ENCODE measurements at places on chromosomes 5 and 9.
A peak's percentile ranks its signal among the peaks of the same experiment; 100 is the strongest.

- no peak overlapping the region for H3K4me3 ChIP-seq
- H3K27ac ChIP-seq: no peak overlapping the region
- peaks cover 5% of the 10 kb centered on the region for H3K4me1 ChIP-seq
- H3K27me3 ChIP-seq: peaks cover 45% of the 10 kb centered on the region
- no peaks in the 10 kb centered on the region for H3K36me3 ChIP-seq
These were observed 66.7 kb downstream of the MRPL36 start for GRCh38 chr5:1732945-1733344.

DNA sequence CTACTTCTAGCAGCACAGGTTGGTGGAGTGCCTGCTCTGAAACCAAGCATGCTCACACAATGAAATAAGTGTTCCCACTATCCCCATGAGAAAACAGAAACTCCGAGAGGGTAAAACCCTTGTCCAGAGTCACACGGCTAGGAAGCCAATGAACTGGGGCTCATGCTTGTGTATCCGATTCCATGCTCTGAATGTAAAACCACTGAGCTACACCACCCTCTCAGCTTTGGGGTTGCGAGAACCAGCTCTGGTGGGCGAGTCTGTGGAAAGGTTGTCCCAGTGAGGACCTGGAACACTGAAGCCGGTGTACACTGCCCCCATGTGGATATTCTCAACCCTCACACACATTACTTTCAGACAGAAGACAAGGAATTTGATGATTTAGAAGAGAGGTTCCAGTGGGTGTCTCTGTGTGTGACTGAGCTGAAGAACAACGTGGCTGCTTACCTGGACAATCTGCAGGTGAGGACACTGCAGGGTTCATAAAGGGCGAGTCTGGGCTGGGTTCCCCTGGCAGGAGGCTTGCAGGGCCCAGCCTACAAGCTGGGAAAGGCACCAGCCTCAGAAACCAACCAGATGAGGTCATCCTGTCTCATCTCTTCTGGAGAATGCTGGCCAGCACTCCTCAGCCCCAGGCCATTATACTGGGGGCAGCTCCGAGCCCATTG, 37.4 kb downstream of the ARHGEF37 start:
- no peaks in the 10 kb centered on the region for H3K27me3 ChIP-seq
- DNase-seq: peak; percentile 57
- peaks cover 34% of the 10 kb centered on the region for H3K4me1 ChIP-seq

DNA sequence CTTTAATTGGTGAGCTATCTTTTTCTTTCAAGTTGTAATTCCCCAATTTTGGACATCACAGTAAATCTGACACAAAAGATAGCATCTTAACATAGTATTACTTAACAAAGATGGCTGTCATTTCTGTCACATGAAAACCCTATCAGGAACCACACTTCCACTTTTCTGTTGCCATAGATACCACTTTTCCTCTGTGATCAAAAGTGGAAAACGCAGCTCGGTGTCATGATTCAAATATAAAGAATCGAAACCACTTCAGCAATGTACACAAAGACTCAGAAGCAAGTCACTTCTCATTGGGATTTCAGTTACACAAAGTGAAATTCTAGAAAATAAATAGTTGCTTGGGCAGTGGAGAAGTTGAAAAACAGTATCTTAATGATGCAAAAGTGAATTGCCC, 524.9 kb upstream of the ITGA1 start:
- no peaks in the 10 kb centered on the region for H3K36me3 ChIP-seq
- peaks cover 4% of the 10 kb centered on the region for H3K4me1 ChIP-seq
- H3K4me3 ChIP-seq: no peak overlapping the region
- peak; percentile 73 for DNase-seq

- no peaks in the 10 kb centered on the region for H3K4me1 ChIP-seq
- no peaks in the 10 kb centered on the region for H3K36me3 ChIP-seq
- no peaks in the 10 kb centered on the region for H3K27me3 ChIP-seq
- no peak overlapping the region for H3K4me3 ChIP-seq
- no peak for DNase-seq
These were observed 51.0 kb downstream of the SH3PXD2B start for GRCh38 chr5:172403189-172403796.

- H3K27ac ChIP-seq: no peak overlapping the region
- H3K4me3 ChIP-seq: no peak overlapping the region
- H3K4me1 ChIP-seq: no peaks in the 10 kb centered on the region
- DNase-seq: no peak
- H3K27me3 ChIP-seq: no peaks in the 10 kb centered on the region
- no peaks in the 10 kb centered on the region for H3K36me3 ChIP-seq
These were observed 175.7 kb downstream of the SAXO1 start for GRCh38 chr9:18857334-18857733.

DNA sequence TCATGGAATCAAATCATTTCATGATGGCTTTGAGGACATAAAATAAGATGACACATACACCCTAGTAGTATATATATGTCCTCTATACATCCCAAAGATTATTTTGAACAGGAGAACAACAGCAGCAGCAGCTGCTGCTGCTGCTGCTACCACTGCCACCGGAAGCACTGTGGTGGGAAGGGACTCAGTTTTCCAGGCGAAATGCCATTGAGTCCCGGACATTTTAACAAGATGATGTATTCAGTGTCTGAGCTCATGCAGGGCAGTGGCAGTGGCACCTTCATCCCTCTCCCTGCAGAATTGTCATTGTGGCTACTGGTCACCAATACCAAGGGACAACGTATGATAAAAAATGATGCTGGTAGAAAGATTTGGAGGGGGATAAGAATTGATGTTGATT, 151.3 kb downstream of the CHSY3 start:
- H3K4me1 ChIP-seq: no peaks in the 10 kb centered on the region
- H3K36me3 ChIP-seq: no peaks in the 10 kb centered on the region
- DNase-seq: no peak
- no peak overlapping the region for H3K27ac ChIP-seq
- no peak overlapping the region for H3K4me3 ChIP-seq

DNA sequence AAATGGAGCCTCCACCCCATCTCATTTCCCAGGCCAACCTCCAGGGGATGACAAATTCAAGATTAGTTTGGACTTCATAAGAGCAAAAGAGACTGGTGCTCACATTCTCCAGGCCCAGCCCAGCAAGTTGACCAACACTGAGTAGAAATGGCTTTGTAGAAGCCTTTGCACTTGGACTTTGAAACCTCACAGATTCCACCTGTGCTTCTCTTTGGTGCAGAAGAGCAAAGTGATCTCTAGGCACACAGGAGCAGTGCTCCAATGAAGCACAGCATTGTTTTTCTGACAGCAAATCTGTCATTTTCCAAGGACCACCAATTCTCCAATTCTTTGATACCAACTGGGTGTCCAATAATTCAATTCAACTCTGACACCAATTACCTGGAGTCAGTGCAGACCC, 17.1 kb upstream of the RNF145 start:
- no peaks in the 10 kb centered on the region for H3K36me3 ChIP-seq
- H3K27ac ChIP-seq: no peak overlapping the region
- no peaks in the 10 kb centered on the region for H3K4me1 ChIP-seq
- no peaks in the 10 kb centered on the region for H3K27me3 ChIP-seq
- H3K4me3 ChIP-seq: no peak overlapping the region

DNA sequence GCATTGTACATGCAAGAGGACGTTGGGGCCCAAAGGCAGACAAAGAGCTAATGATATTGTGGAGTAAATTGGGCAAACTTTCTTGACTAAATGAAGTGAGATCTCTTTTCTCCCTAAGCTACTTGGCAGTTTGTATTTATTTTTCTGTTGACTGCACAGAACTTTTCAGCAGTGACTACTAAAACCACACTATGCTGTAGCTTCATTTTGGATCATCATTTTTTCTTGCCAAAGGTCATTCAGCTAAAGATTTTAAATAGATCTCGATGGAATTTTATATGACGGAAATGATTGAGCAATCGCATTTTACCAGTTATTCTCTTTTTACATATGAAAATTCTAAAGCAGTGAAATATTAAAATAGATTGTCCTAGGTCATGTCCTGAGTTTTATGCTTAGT, 286.1 kb upstream of the ACTBL2 start:
- H3K4me3 ChIP-seq: no peak overlapping the region
- H3K27ac ChIP-seq: no peak overlapping the region
- DNase-seq: no peak

DNA sequence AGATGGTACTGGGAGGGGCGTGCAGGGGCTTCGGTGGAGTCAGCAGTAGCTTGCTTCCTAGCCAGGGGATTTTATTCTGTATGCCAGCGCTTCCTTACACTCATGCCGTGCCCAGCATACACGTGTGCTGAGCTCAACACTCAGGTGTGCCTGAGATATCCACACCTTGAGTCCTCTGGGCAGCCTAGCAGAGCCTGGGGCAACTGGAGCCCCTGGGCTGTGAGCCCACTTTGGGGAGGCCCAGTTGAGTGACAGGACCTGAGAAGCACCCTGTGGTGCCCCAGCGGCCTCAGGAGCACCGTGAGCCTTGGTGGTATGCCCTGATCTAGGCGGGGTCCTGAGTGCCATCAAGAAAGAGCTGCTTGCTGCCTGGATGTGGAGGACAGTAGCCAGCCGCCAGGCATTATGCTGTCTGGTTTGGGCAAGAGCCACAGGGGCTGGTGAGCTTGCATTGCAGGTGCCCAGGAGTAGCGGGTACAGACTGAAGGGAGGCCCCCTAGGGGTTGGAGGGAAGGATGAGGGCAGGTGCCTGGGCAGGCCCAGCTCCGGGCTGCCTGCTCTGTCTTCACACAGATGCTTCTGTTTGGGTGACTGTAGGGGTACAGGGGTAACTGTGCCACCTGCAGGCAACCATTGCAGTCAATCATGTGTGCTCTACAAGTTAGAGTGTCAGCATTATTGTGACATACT, 42.9 kb downstream of the BNIP1 start:
- no peak overlapping the region for H3K27ac ChIP-seq
- no peak overlapping the region for H3K4me3 ChIP-seq
- no peaks in the 10 kb centered on the region for H3K4me1 ChIP-seq

- no peaks in the 10 kb centered on the region for H3K36me3 ChIP-seq
- H3K27ac ChIP-seq: no peak overlapping the region
- H3K27me3 ChIP-seq: no peaks in the 10 kb centered on the region
- no peaks in the 10 kb centered on the region for H3K4me1 ChIP-seq
- DNase-seq: no peak
These were observed 80.8 kb downstream of the LMNB1 start for GRCh38 chr5:126857472-126858410.

GRCh38 chr9:109478051-109478563, 20.0 kb downstream of the PTPN3 start:
- peaks cover 14% of the 10 kb centered on the region for H3K4me1 ChIP-seq
- H3K27me3 ChIP-seq: no peaks in the 10 kb centered on the region
- no peak overlapping the region for H3K4me3 ChIP-seq
- no peak overlapping the region for H3K27ac ChIP-seq
- no peak for DNase-seq

DNA sequence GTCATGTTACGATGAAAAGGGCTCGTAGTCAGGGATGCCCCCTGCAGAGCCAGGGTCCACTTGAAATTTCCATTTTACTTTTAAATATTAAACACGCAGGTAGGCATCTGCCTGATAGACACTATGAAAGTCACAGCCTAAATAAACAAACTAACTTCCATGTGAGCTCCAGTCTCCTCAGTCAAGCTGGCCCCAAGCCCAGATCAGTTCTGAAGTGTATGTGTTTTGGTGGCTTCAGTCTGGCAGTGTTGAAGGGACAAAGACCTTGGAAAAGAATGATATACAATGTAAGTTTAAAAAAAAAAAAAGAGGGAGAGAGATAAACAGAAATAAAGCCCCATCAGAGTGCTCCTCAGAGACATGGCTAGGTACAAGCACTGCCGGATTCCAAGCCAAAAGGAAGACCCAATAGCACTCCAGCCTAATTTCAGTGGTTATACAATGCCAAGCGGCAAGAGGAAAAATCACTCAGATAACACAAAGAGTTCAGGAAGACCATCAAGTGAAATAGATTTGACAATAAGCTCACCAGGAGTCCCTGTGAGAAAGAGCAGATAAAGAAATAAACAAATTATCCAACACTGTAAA, 181.0 kb downstream of the BNC2 start:
- H3K27me3 ChIP-seq: no peaks in the 10 kb centered on the region
- no peaks in the 10 kb centered on the region for H3K4me1 ChIP-seq
- no peak overlapping the region for H3K27ac ChIP-seq
- no peak for DNase-seq

- H3K27me3 ChIP-seq: no peaks in the 10 kb centered on the region
- no peak overlapping the region for H3K27ac ChIP-seq
- no peak overlapping the region for H3K4me3 ChIP-seq
- no peak for DNase-seq
- H3K36me3 ChIP-seq: no peaks in the 10 kb centered on the region
These were observed 49.8 kb downstream of the SGCD start for GRCh38 chr5:156376751-156377150.

DNA sequence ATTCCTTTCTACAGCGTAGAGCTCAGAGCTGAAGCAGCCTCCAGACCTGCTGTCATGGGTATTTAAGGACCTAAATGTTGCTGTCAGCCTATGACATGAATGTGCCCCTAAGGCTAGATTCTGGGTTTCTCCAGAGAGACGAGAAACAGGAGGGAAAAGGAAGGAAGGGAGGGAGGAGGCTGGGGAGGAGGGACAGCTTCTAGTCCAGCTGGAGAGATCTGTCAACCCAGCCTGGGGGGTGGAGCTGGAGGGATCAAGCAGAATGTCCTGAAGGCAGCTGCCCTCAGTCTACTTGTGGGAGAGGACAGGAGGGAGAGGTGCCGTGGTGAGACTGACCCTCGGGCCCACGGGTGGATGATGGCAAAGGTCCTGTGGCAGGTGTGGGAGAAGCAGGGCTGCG, 1.1 kb upstream of the DBH start:
- no peaks in the 10 kb centered on the region for H3K4me1 ChIP-seq
- H3K27me3 ChIP-seq: peaks cover 85% of the 10 kb centered on the region
- no peak overlapping the region for H3K27ac ChIP-seq
- no peak overlapping the region for H3K4me3 ChIP-seq
- H3K36me3 ChIP-seq: no peaks in the 10 kb centered on the region

DNA sequence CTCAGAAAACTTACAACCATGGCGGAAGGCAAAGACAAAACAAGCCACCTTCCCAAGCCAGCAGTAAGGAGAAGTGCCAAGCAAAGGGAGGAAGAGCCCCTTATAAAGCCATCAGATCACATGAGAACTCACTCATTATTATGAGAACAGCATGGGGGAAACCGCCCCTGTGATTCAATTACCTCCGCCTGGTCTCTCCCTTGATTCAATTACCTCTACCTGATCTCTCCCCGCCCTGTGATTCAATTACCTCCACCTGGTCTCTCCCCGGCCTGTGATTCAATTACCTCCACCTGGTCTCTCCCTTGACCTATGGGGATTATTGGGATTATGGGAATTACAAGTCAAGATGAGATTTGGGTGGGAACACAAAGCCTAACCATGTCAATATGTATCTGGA, 467.3 kb upstream of the FTMT start:
- no peaks in the 10 kb centered on the region for H3K4me1 ChIP-seq
- H3K27me3 ChIP-seq: no peaks in the 10 kb centered on the region
- DNase-seq: no peak
- no peaks in the 10 kb centered on the region for H3K36me3 ChIP-seq

DNA sequence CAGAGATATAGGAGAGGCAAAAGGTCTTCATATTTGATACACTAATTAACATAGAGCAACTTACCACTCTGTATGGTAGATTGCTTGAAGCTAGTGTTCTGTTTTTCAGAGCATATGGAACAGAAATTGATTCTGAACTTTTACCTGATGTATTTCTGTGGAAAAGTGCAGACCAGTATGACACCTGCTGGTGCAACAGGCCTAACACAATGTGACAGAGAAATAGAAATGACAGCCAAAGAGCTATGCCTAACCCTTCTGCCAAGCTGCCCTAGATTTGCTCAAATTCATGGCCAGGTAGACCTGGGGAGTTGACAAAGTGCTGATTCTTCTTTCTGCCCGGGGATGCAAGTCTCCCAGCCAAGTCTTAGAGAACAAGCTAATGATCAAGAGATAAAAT, 65.4 kb upstream of the RNF180 start:
- H3K27ac ChIP-seq: no peak overlapping the region
- no peaks in the 10 kb centered on the region for H3K27me3 ChIP-seq
- H3K4me1 ChIP-seq: no peaks in the 10 kb centered on the region
